Aorta (tissue), 5 donors: ENCODE measurements at places on chromosomes 2 and 18. TPM values are rescaled to one million over a fixed set of nuclear protein-coding genes. Genes with fewer than 3 reads are reported as not detected.

Gene CRACDL
- 6.0 TPM for total RNA-seq

Gene SPDYA
- 5.3 TPM for total RNA-seq

Gene FOXI3
- total RNA-seq: not detected

Gene HNMT
- 82.8 TPM for total RNA-seq

Gene XDH
- not detected for total RNA-seq

Gene SIX3
- total RNA-seq: not detected

Gene ALPP
- not detected for total RNA-seq

Gene UBE2E3
- total RNA-seq: 56.2 TPM

GRCh38 chr2:44954889-44955592 is 13.5 kb downstream of the SIX3 start:
- no peak for DNase-seq

DNA sequence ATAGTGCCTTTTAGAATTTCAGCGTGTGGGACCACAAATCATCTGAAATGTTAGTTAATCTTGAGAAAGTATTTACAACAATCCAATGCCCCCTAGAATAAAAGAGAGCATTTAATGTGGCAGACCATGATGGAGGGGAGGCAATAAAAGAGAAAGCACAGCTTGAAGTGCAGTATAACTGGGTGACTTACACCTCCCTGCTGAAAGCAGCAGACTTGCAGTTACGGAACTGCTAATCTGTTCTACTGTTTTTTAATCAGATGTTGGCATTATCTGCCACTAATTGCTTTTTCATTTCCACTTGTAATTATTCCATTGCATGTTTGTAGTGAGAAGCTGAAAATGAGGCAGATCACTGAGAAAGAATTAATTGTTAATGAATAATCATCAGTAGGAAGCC is 130.5 kb upstream of the ITGA4 start:
- no peak for DNase-seq

DNA sequence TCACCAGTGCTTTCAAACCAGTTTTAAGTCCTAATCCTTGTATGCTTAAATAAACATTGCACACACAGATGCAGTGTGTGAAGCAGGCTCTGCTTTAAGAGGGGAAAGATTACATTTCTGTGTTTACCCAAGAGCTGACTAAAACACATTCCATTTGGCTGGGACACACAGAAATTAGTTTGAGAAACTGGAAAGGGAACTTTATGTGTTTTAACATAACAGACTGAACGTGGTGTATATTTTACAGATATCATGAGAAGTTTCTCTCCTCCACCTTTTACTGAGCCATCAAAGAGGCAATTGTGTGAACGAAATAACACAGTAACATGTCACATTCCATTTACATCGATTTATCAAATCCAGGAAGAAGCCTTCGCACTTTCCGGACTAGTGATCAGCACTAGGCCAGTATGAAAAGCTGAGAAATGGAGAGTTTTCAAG is 121.8 kb downstream of the MAIP1 start:
- DNase-seq: no peak

DNA sequence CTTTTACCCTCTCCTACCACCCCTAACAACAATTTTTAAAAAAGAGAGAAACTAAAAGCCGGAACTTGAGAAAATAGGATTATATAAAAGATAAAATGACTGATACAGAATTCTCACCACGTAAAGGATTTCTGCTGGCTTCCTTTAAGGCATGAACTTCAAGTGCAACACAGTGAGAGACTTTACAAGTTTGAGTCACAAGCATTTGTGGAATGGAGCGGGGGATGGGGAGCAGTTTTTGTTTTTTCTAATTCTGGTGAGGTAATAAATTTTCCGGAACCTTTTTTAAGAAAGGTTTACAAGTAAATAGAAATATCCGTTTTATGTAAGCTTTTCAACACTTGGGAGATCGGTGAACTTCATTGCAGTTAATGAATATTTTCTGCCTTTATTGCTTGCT is 1.8 kb upstream of the CDH2 start:
- DNase-seq: no peak

- no peak for DNase-seq
These were observed 84.6 kb downstream of the THADA start for GRCh38 chr2:43511199-43511598.

GRCh38 chr2:11554399-11554716 is 20.5 kb downstream of the GREB1 start:
- DNase-seq: no peak

- no peak for DNase-seq
These were observed 10.5 kb downstream of the TM4SF20 start for GRCh38 chr2:227368574-227368973.

DNA sequence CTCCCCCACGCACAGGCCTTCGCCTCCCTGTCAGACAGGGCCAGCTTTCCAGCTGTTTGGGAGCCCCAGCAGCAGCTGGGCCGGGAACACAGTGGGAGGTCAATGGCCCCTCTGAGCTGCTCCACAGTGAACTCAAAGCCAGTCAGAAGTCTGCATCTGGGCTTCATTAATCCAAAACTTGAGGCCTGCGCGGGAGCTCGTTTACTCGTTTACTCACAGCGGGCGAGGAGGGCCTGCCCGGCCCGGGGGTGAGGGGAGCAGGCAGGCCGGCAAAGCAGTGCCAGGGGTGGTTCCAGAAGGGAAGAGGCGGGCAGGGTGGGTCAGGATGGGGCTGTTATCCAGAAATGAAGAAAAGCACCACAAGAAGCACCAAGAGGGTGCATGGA is 36.8 kb upstream of the SEMA4C start:
- peak; percentile 85 for DNase-seq

DNA sequence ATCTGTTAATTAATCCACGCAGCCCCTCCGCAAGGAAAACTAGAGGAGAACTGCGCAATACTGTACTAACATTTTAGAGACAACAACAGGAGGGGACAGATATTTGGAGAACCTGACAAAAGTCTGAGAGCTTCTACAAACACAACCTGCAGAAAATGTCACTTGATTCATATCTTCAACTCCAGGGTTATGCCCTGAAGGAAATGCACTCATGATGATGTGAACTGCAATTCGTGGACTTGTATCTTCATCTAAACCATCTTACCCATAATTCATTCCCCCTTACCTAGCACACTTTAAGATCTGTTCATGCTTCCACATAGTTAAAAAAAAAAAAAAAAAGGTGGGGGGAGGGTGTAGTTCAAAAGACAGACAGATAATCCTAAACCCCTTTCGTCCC is 75.5 kb downstream of the AFF3 start:
- DNase-seq: no peak

- DNase-seq: no peak
These were observed 36.9 kb upstream of the BMPR2 start for GRCh38 chr2:202339071-202339870.

DNA sequence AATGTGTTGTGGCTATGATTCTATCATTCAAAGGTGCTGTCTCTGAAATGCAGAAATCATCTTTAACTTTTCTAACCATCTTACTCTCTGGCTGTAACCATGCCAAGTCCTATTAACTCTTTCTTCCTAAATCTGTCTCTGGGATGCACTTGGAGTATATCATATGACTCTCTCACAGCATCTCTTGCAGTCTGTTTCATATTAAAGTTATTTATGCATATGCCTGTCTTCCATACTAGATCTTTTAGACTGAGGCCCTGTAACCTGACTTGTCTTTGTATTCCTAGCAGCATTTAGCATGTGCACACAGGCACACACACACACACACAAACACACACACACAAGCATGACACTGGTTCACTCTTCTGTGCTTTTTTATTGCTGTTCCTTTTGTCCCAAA is 320.6 kb downstream of the ETAA1 start:
- DNase-seq: no peak

DNA sequence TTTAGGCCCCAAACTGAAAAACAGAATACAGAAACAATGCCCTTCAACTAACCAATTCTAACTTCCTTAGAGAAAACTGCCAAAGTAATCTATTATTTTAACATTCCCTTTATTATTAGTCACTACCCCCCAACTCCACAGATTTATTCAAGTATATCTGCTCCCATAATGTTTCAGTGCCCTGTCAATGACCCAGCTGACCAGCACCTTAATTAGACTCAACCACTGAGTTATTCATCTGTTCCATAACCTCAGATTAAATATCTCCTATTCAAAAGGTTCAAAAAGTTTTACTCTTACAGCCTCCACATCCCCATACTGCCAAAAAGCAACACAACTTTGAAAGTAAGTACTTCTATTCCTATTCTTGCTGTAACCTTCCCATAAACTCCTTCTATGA is 202.4 kb downstream of the EXOC6B start:
- no peak for DNase-seq

DNA sequence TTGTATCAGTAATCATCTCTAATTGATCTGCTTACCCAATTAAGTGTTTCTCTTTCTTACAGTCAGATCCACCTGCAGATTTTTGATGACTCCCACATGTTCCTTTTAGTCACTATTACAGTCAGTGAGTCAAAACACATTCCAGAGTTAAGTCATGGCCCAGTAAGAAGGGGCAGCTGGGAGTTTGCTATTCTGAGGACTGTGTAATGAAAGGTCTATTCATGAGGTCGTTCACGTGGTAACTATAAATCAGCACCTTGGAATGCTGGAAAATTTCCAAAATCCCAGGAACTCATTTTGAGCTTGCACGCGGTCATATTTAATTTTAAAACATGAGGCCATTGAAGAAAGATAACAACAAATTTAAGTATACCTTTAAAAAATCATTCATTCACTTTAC is 252.5 kb downstream of the XIRP2 start:
- no peak for DNase-seq

DNA sequence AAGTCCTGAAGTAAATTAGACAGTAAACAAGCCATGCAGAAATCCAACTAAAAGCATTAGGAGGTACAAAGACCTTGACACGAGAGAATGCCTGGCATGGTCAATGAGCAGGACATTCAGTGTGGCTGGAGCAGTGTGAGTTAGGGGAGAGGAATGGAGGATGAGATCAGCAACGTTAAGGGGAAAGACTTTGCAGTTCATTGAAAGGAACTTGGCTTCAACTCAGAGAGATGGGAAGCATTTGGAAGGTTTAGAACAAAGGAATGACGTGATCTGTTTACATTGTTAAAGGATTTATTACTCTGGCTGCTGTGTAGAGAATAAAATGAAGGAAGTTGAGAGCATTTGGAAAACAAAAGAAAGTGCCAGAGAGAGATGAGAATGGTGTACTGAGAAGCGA is 621.3 kb downstream of the XIRP2 start:
- no peak for DNase-seq

DNA sequence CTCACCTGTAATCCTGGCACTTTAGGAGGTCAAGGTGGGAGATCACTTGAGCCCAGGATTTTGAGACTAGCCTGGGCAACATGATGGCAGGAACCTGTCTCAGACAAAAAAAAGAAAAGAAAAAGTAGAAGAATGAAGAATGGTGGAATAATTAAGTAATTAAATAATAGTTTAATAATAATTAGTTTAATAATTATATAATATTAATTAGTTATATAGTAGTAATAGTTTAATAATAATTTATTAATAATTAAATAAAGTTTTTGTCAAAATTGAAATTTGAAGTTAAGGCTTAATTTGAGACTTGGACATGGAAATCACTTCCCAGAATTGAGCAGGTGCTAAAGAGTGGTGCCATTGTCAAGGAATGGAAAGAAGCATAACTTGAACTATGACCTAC is 52.2 kb upstream of the ABCA12 start:
- no peak for DNase-seq

GRCh38 chr2:216034065-216034464 is 20.7 kb upstream of the MREG start:
- peak; percentile 63 for DNase-seq

GRCh38 chr2:23355001-23355400 is 30.0 kb upstream of the KLHL29 start:
- no peak for DNase-seq

DNA sequence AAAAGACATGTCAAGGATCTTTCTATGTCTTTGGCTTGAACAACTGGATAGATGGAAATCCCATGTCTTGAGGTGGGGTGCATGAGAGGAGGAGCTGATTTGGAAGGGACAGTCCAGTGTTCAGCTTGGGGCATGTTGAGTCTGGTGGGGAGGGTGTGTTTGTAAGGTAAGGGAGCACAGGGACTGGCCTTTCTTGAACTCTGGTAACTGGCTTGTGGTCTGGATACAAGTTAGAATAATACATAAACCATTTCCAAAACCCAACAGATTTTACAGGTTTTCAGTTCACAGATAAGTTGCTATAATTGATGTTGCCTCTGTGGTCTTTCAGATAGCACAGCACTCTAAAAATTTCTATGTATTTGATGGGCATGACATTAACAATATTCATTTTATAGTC is 24.2 kb downstream of the RHBDD1 start:
- no peak for DNase-seq

DNA sequence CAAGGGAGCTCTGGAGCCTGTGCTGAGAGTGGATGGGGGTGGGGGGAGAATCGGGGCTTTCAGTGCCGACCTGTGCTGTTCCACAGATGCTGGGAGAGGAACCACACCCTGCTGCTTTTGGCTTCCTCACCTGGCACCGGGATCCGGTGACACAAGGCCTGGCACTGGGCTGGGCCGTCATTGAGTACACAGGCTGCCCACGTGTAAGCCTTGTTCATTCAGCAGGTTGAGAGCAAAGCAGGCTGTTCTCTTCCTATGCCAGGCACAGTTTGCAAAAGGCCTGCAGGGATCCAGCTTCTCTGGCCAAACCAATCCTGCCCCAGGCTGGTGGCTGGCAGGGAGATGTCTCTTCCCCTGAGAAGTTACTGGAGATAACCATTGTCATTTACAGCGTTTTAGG is 17.1 kb downstream of the TRIB2 start:
- DNase-seq: no peak

- no peak for DNase-seq
These were observed 27.7 kb downstream of the METTL8 start for GRCh38 chr2:171406044-171406443.

- DNase-seq: no peak
These were observed 72.8 kb downstream of the PTH2R start for GRCh38 chr2:208479342-208479741.

DNA sequence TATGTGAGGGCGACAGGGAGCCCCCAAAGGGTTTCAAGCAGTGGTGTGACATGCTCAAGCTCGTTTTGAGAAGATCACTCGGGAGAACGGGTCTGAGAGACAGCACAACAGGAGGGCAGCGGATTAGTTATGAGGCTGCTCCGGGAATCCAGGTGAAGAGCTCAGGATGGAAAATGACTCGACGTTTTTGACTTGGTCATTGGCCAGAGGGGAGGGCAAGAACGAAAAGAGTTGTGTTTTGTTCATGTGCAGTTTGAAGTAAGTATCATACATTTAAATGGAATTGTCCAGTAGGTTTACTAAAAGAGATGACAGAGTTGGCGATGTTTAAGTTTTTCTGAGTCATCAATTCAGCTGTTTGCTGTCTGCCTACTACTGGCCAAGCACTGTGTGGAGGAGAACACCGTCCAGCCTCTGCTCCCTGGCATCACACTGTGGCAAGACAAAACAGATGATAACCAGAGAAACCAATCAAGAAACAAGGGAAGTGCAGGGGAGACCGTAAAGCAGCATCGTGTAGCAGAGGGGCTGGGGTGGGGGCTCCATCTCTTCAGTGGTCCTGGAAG is 25.3 kb upstream of the ANXA4 start:
- no peak for DNase-seq

- DNase-seq: no peak
These were observed 118.2 kb upstream of the NOL4 start for GRCh38 chr18:34342960-34343359.

DNA sequence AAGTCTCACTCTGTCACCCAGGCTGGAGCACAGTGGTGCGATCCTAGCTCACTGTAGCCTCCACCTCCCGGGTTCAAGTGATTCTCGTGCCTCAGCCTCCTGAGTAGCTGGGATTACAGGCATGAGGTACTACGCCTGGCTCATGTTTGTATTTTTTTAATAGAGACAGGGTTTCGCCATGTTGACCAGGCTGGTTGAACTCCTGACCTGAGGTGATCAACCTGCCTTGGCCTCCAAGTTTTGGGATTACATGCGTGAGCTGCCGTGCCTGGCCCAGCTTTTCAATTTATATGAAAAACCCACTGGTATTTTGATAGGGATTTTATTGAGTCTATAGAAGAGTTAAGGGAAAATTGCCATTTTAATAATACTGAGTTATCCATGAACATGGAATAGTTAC is 63.3 kb downstream of the XRCC5 start:
- no peak for DNase-seq
